ENCODE measurements at places on chromosomes 1 and 21.
A peak's percentile ranks its signal among the peaks of the same experiment; 100 is the strongest.

DNA sequence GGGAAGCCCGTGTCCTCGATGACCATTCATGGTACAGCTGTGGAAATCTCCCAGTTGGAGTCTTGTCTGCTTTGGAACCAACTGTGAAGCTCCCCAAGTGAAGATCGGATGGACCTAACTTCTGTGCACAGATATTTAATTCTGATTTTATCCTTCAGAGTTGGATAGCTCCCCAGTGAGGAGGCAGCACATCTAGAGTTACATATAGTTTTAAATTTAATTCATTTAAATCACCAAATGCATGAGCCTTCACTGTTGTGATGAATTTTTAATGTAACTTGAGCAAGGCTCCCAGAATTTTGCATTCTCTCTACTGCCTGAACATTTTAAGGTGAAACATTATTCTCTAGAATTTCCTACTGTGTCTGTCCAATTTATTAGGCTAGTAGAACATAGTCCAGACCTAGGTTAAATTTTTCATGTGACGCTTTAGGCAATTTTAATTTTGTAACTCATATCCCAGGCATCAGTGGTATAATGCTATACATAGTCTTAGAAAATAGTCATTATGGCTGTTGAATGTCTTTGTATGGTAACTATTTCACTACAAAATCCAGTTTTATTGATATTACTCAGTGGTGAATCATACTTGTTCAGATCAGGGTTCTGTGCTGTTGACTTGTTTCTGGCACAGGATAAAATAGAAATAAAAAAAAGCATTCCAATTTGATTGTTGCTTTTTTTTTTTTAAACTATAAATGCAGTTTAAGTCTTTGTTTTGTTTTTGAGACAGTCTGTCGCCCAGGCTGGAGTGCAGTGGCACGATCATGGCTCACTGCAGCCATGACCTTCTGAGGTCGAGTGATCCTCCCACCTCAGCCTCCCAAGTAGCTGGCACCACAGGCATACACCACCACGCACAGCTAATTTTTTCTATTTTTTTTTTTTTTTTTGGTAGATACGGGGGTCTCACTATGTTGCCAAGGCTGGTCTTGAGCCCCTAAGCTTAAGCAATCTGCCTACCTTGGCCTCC, 66.9 kb downstream of the PRDM2 start:
- DNase-seq: no peak

- DNase-seq: peak; percentile 84
These were observed 1.6 kb upstream of the ENO1 start for GRCh38 chr1:8879922-8880676.

DNA sequence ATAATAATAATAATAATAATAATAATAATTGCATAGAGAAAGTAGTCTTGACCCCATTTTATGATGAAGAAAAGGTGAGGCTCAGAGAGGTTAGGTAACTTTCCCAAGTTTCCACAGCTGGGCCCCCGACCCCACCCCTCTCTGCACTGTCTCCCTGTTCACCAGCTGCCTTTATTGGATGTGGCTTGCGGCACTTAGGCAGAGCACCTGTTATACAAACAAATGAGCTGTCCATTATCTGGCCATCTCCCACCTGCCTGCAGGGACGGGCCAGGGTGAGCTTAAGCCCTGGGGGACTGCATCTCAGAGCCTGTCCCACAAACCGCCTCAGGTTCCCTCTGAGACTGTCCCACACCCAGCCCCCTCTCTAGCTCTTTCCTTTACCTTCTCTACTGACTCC, 10.1 kb upstream of the EFNA1 start:
- no peak for DNase-seq

GRCh38 chr21:45211661-45212060, 76.0 kb downstream of the POFUT2 start:
- DNase-seq: no peak

- no peak for DNase-seq
These were observed 22.3 kb upstream of the SDE2 start for GRCh38 chr1:226021401-226021800.

- DNase-seq: no peak
These were observed 62.3 kb downstream of the GPR137B start for GRCh38 chr1:236204656-236205055.

DNA sequence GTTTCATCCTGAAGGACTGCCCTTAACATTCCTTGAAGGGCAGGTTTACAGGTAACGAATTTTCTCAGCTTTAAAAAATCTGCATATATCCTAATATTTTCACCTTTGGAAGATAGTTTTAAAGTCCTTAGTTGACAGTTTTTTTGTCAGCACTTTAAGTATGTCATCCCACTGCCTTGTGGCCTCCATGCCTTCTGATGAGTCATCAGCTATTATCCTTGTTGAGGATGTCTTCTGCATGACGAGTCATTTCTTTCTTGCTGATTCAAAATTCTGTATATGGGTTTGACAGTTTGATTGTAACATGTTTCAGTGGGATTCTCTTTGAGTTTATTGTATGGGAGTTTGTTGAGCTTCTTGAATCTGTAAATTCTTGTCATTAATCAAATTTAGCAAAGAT, 500.6 kb downstream of the DISC1 start:
- peak; percentile 63 for DNase-seq

GRCh38 chr1:23896491-23896890, 16.7 kb downstream of the CNR2 start:
- no peak for DNase-seq

- peak; percentile 49 for DNase-seq
These were observed 16.7 kb downstream of the SNIP1 start for GRCh38 chr1:37537378-37537777.

DNA sequence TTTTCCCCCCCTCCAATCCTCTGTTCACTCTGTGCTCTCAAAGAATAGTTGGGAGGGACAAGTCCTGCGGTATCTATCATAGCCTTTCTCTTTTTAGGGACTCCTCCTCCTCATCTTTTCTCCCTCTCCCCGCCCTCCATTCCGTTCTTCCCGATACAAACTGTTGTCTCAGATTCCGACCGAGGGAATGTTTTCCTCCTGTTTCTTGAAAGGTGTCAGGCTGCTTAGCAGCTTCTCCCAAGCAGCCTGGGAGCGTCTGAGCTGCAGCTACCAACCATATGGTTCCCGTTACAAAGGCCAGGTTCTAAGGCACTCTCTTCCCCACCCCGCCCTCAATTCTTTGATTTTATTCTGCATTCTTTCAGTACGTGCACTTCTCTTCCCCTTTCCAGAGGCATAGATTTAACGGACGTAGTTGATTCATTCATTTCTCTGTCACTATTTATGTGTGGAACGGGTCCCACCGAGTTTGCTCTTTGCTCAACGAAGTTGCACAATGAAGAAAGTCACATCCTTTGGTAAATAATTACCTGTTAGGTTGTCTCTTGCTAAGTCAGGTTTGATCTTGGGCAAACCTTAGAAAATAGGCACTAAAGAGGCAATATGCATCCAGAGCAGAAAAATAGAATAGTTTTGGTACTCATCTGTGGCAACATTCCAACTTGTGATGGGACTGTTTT, 2.8 kb downstream of the ADGRL2 start:
- no peak for DNase-seq

GRCh38 chr1:197924516-197925123, 7.4 kb downstream of the LHX9 start:
- DNase-seq: peak; percentile 56

DNA sequence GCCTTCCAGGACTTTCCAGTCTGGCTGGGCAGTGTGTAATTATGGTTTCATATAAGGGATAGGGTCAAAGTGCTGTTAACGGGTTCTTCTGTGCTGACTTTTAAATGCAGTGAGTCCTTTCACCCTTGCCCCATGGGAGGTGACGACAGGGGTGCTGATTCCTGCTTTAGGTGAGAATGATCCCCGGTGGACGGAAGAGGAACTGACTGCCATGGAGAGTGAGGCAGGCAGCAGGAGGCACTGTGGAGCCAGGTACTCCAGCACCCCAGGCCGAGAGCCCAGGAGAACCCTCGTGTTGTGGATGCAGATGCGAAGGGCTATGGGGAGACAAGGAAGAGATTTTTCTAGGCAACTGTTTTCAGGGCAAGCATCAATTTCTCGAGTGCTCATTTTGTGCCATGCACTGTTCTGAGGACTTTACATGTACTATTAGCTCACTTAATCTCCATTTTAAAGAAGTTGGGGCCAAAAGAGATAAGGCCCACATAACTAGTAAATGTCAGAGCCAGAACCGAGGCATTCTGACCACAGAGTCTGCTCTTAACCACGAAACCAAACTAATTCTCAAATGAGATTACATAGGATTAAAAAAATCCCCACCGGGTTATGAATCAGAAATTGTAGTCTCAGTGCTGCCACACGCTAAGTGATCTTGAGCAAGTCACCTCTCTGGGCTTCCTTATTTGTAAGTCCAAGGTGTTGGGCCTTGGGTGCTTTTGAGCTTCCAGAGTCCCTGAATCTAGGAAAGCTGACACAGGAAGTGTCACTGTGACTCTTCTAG, 28.2 kb downstream of the STPG1 start:
- peak; percentile 51 for DNase-seq

Data from activated CD4-positive, alpha-beta T cell treated with anti-CD3 and anti-CD28 coated beads, Interleukin-2, Interleukin-6, amounts not matched to agents 100 ng/mL and 50 ng/mL, durations not matched to agents 16 hours and 8 hours (primary cell).